Peyer's patch (tissue), 4 donors: ENCODE measurements at places on chromosomes 3 and 15. TPM values are rescaled to one million over a fixed set of nuclear protein-coding genes. Genes with fewer than 3 reads are reported as not detected.
A peak's percentile ranks its signal among the peaks of the same experiment; 100 is the strongest.

GRCh38 chr3:114847564-114847963, 299.5 kb downstream of the ZBTB20 start:
- no peak for DNase-seq

GRCh38 chr15:57442335-57442734, 66.0 kb downstream of the CGNL1 start:
- DNase-seq, result no peak

GRCh38 chr3:88775026-88775690, 332.3 kb upstream of the EPHA3 start:
- no peak for DNase-seq

- no peak for DNase-seq
Observed at GRCh38 chr3:124927574-124928045, 6.9 kb downstream of the MUC13 start.

DNA sequence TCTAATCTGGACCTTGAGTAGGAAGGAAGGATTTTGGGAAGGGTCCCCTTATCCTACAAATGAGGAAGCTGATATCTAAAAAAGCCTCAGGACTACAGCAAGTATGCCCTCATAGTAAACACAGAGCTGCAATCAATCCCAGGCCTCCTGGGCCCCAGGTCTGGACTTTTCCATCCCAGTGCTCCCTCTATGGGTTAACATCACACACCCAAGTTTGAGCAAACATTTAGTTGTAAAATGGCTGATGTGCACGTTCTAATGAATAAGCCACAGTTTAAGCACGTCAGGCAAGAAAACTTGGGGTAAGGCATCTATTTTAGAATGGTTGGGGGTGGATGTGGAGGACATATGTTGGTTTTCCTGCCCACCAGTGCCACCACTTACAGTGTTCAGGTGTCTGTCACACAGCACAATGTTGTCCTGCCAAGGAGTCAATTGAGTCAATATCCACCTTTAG, 44.3 kb upstream of the UBE2E1 start:
- no peak for DNase-seq

- no peak for DNase-seq
Observed at GRCh38 chr3:66473181-66473580, 27.6 kb downstream of the LRIG1 start.

RPL22L1 gene
- total RNA-seq, result 27.5 TPM

DNA sequence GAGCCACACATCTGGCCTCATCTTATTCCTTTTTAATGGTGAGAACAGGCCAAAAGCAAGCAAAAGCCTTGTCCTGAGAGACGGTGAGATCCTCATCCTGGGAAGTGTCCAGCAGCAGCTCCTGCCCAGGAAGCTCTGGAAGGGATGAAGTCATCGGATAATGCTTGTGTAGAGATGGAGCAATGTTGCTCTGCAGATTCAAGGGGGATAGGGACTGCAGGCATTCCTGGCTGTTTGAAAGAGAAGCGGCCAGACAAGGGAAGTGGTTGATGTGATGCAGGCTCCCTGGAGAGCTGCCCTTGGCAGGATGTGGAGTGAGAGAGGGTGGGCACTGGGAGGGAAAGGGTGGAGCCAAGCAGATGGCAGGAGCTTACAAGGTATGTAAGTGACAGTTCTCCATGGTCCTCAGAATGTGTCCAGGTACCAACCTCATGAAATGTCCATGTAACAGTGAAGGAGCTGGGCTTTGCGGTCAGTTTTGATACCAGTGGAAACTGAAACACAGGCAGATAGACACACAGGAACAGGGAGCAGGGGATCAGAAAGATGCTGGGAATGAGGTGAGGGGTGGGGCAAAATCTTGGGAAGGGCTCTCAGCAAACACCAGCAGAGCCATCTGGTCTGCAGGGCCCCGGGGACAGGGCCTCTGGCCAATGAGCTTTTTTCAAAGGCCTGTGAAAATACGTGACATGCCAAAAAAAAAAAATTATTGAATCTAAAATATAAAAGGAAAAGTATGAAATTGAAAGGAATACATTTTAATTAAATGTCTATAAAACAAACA, 32.2 kb upstream of the LACTB start:
- no peak for DNase-seq

TRPM1 gene
- total RNA-seq, result not detected

ZNF621 gene
- 13.3 TPM for total RNA-seq

GRCh38 chr15:59042041-59042440, 54.6 kb downstream of the RNF111 start:
- DNase-seq, result no peak

- DNase-seq, result no peak
Observed at GRCh38 chr3:38985581-38985980, 66.2 kb downstream of the SCN11A start.

GRCh38 chr3:110806924-110807323, 264.7 kb upstream of the NECTIN3 start:
- no peak for DNase-seq

DNA sequence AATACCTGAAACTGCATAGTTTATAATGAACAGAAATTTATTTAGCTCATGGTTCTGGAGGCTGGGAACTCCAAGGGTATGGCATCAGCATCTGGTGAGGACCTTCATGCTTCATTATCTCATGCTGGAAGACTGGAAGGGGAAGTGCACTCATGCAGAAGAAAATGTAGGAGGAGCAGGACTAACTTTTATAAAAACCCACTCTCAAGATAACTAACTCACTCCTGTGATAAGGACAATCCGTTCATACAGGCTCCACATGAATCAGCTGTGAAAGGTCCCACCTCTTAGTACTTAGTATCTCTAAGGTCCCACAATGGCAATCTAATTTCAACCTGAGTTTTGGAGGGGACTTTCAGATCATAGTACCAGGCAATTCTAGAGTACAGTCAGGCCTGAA, 33.6 kb upstream of the APH1B start:
- DNase-seq, result no peak

DNA sequence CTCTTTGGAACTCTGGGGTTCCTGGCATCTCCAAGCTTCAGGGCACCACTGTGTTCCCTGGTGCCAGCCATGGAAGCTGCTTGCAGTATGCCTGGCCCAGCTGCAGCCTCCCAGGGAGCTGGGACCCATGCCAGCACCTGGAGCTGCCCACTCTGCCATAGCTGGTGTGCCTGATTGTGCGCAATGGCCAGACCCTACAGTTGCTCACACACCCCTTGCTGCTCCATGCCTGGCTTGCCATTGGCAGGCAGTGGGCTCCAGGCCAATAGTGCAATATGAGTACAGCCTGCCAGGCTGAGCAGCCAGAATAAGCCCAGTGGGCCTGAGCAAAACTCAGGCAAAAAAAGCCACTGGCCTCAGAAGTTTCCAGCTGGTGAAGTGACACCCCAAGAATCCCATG, 43.8 kb upstream of the LRRFIP2 start:
- DNase-seq, result no peak

CAND2 gene
- 1.4 TPM for total RNA-seq

DNA sequence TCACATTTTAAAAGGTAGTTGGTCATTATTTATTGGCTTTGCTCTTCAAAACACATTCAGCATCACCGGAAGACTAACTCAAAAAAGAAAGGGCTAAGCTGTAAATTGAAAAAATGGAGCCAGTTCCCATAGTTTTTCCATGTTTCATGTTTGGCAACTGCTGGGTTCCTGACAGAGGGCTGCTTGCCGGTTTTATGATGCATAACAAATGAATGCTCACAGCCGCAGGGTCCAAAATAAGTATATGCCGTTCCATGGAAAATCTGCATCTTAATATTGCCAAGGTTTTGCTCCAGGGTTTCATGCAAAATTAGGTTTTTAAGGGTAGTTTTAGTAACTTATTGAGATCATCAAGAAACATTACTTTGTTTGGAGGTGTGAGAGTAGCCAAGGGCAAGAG, 15.8 kb downstream of the SLC12A1 start:
- DNase-seq, result no peak

GRAMD1C gene
- 48.0 TPM for total RNA-seq

PSTPIP1 gene
- 40.4 TPM for total RNA-seq

- DNase-seq, result no peak
Observed at GRCh38 chr15:67331676-67332075, 77.1 kb downstream of the IQCH start.

UQCC5 gene
- 4.2 TPM for total RNA-seq

DNA sequence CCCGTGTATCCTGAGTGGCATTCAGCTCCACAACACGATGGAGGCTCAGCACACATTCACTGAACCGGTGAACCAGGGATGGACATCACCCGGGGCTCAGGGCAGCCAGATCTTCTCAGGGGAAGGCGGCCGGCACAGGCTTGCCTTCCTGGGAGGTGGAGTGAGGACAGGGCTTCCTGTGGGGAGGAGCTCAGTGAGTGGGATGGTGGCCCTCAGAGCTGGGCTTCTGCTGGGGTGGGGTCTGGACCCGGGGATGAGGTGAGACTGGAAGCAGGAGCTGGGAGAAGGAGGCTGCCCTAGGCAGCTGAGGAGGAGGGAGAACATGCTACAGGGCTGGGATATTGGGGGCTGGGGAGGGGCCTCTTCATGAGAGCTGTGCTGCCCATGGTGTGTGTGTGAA, 58.5 kb upstream of the PRR23E start:
- no peak for DNase-seq

DNA sequence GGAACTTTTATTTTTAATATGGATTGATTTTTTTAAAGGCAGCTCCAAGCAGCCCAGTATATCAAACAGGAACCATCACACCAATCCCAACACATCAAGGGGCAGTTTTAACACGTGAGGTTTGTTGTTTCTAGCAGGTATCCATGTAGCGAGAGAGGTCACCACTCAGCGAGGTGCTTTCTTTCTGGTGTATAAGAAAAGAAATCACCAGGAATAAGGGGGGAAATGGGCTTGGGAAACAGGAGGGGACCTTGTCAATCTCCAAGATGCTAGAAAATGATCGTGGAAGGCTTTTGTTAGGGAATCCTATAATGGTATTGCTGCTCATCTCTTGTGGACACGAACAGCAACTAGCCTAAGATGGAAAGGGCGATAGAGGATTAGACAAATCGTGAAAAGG, 402.9 kb upstream of the ATP11B start:
- no peak for DNase-seq

DNA sequence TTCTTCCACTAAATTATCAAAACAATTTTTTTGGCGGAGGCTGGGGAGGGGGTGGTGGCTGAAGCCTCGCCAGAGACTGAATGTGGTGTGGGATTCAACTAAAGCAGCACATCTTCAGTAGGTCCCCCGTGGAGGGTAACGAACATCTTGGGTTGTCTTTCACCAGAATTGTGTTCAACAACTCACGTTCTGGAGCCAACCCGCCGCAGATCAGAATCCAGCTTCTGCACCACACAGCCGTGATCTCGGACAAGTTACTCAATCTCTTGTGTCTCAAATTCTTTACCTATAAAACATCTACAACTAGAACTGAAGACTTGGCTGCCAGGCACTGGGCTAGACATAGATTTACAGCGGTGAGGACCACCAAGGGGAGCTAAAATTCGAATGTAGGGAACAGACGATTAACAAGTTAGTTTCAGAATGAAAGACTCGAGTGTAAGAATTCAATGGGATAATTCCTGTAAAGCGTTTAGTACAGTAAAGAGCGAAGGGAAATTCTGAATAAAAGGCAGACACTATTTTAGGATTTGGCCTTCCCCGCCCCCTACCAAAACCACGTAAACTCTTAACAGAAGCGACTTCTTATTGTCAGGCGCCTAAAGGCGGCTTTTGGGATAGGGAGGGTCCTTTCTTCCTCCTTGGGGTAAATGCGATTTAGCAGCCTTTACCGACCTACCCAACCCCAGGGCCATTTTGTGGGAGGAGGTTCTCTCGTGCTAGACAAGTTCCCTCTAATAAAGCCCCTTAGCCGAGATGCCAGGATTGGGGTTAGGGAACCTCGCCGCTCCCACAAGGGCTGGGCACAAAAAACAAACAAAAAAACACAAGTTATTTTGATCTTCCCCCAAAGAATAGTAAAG, 697 bp upstream of the RAB5A start:
- no peak for DNase-seq

DNA sequence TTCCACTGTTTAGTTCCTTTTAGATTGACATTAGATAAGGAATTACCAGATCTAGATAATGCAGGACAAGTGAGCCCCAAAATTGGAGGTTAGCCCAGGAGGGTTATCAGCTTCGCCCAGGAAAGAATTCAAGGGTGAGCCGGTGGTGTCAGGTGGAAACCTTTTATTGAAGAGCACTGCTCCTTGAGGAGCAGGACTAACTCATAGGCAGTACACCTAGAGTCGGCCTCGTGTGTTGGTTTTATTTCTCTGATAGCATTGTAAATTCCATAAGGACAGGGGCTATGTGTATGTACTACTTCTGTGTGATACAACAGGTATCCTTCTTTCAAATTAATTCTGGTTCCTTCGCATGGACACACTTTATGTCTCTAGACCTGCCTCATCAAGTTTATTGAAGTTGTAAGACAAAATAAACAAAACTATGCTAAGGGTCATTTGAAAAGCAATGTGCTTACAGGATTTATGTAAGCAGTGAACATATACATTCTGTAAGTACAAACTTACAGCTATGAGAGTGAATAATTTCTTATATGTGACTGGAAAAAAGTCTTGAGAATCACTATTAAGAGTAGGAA, 57.2 kb downstream of the SNX4 start:
- DNase-seq, result no peak

GRCh38 chr3:159257954-159258353, 456.1 kb downstream of the MFSD1 start:
- no peak for DNase-seq

DNA sequence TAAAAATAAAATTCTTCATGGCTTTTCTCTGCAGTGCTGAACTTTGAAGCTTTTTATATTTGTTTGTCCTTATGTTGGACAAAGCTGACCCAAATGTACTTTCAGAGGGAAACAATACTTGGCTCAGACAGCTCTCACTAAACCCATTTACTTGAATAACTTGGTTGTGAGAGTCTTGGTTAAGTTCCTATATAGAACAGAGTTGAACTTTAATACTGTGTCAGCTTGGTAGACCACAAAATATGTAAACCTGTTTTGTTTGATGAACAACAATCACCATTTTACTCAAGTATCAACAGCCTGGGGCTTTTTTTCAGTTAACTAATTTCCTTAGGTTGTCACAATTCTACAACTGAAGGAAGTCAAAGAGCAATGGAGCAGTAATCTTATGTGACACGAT, 211.9 kb downstream of the CADM2 start:
- DNase-seq, result no peak

GRCh38 chr15:98776607-98777281, 128.4 kb downstream of the IGF1R start:
- DNase-seq, result peak; percentile 28

- no peak for DNase-seq
Observed at GRCh38 chr3:152574461-152575079, 260.4 kb upstream of the P2RY1 start.

DNA sequence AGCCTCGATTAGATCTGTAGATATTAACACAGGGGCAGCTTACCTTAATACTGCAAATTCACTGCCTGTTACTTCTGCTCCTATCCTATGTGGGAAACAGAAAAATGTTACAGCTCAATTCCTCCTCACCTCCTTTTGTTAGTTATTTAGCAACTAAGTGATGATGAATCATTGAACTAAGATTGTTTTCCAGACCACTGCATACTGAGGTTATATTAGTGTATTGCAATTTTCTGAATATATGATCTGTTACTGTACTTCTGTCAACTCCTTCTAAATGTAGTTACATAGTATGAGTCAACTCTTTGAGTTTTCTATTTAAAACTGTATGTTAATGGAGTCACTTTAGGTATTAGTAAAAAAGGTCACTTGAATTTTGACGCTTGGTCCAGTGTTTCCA, 331.5 kb upstream of the SLCO3A1 start:
- no peak for DNase-seq

GOLGA6L4 gene
- total RNA-seq, result 2.3 TPM

- no peak for DNase-seq
Observed at GRCh38 chr3:12903000-12903800, 61.8 kb upstream of the RPL32 start.
